ENCODE measurements at places on chromosomes 5 and 9.

DNA sequence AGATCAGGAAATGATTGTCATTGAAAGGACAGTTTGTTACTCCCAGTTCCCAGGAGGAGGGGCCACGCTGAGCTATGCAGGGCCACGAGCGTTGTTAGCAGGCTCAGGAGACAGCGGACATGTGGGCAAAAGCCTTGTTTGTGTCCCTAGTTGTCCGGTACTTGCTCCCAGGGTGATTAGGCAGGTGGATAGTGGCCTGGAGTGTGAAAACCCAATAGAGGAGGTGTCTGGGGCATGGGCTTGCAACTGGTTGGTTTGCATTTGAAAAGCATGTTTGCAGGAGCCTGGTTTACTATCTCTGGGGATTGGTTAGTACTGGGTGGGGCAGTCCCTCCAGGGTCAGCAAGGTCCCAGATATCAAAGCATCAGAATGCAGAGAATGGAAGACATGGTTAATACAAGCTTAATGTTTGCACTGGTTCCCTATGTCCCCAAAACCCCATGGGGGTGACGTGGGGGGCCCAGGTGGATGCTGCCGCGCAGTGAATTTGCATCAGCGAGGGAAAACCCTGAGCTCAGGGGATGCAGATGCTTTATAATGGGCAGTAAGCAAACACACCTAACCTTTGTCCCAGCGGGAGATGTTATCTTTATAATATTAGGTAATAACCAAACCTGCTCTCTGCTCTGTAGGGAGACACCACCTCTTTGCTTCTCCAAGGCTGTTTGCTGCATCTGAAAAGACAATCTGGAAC lies 39.7 kb downstream of the ROPN1L start:
- DNase-seq, result no peak

DNA sequence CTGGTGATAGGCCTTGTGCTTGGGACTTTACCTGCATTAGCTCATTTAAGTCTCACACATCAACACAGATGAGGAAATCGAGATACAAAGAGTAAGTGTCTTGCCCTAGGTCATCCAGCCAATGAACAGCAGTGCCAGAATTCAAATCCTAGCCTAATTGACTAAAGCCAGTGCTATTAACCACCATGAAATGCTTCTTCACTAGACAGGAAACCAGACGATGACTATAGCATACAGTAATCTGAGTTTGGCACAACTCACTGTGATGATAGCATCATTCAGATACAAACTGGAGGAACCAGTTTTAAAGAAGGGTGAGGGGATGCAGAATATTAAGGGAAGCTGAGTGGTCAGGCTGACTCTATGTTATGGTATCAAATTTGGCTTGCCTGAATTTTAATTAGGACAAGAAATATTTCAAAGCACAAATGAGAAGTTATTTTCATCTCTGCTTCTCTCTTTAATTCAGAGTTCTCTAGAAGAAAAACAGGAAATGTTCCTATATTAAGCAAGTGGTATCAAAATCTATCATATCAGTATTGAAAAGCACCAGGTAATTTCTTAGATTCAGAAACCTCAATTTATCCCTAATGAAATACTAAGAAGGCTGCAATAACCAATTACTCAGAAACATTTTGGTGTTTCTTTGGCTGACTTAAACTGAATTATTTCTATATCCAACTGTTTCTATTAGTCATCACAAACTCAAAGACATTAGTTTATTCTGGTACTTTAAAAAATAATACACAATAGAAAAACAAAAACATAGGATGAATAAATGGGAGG lies 147.0 kb upstream of the RASA1 start:
- DNase-seq, result no peak

- no peak for DNase-seq
Observed at GRCh38 chr5:8391911-8392310, 523.0 kb downstream of the MTRR start.

DNA sequence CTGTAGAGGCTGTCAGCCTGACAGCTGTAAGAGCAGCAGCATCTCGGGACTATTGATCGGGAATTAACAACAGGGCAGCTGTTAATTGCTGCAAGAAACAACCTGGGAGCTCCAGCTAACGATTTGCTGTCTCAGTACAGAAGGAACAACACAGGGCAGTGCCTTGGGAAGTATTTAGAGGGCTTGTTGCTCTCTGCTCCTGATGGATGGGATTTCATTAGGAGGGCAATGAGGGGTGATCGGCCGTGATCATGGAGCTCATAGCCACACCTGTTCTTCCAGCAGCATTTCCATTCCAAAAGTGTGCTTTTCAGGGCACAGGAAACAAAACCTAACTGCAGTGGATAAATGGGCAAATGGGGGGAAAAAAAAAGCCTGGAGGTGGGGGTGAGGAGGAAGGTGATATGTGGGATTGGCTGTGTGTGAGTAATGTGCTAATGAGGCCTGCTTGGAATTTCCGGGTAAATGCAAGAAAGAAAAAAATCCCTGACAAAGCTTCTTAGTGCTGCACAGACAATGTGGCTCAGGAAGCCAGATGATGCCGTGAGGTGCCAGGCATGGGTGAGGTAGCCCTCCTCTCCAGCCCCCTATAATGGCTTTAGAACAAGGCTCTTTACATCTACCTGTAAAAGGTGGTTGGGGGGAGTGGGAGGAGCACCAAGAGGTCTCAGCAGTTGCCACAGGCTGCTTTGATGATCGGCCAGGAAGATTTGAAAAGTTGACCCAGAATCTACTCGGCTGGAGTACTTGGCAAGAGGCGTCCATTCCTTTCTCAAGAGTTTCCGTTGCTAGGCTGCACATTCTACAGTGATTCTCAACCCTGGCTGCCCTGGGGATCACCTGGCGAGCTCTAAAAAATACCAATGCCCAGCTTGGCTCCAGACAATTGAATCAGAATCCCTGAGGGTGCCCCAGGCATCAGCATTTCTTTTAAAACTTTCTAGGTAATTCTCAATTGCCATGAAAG lies 139.5 kb upstream of the KLF9 start:
- peak; percentile 34 for DNase-seq

DNA sequence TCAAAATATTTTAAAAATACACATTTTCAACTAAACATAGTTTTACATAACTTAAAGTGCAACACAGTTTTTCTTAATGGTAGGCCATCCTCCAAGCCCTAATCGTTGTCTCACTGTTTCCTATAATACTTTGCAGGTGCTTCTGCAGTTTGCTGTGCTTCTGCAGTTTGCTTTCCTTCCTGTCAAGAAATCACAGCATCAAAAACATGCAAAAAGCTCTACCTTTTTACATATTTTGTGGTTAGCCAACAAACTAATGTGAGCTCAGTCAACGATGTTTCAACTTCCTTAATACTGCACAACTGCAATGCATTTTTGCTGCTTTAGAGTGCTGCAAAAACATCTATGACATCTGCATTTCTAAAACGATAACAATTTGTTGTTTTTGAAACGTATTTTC lies 25.2 kb downstream of the EMB start:
- DNase-seq, result no peak

DNA sequence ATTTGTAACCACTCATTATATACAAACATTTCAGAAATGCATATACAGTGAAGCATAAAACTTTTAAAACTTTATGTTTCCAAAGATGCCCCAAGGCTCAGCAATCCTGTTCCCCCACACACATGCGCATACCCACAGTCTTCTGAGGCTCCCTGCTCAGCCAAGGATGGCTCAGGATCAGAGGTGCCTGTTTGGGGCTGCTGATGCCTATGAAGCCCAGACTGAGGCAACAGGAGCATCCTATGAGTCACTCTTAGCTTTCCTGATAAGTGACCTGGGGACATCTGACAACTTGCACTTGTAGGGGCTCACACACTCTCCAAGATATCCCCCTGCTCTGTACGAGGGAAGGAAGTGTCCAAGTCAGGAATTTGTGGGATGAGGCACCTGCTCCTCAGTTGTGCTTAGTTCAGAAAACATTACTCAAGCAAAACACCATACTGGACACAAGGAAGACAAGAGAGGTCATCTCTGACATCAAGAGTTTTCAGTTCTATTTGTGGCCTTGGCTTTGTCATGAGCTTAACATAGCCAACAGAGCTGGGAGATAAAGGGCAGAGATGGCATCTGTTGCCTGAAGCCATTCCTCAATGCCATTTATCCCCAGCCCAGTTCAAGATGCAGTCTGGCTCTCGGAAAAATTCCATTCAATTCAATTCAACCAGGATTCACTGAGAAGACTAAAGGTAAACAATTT lies 62.3 kb downstream of the NIPSNAP3B start:
- DNase-seq, result no peak

DNA sequence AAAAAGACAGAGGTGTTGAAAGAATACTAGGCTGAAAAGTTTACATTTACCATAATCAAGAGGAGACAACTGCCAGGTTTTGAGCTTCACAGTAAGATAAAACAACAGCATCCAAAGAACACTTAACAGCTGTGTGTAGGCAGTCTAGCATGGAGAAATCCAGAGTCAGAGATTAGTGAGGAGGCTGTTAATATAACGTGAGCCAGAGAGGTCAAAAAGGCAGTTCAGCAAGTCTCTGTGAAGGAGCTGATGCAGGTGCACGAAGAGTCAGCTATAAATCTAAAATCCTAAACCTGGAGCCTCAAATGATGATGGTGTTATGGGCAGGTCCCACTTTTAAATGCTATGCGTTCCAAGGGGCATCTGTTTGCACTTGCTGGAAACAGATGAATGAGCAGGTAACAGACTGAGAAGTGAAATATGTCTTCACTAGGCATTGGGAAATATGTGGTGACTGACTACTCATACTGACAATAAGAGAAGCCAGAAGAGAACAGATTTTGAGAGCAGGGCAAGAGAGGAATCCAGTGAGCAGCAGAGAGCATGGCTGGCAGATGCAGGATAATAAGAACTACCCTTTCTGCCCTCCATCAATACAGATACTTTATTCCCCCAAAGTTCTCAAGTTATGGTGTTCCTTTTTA lies 8.7 kb downstream of the APTX start:
- DNase-seq, result no peak

DNA sequence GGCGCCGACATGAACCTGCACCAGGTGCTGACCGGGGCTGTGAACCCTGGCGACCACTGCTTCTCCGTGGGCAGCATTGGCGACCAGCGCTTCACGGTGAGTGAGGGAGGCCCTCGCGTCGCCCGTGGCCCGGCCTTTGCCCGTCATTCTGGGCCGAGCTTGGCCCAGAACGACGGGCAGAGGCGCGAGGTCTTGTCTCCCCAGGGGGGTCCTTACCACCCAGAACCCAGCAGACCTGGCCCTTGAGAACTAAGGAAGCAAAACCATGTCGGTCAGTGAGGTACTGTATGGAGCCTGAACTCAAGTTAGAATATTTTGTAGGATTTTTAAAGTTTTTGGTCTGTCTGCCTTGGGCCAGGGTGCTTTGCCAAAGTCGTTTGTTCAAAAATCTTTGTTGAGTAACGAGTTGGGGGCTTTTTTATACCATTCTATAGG lies 691 bp downstream of the DMXL1 start:
- DNase-seq, result peak; percentile 53

DNA sequence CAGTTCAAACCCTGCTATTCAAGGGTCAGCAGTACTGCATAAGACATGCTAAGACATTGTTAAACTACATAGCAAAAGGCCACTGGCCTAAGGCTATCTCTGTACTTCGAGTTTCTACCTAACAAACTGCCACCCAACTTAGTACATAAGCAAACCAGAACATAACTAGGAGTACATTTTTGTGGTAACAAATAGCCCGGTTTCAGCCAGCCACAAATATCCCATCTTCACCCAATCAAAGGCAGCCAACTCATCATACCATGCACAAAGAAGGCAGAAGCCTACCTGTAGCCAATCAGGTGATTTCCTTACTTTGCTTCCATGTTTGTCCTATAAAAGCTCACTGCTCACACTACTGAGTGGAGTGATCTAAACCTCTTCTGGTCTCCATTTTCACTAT lies 201.4 kb downstream of the SMARCA2 start:
- DNase-seq, result no peak

DNA sequence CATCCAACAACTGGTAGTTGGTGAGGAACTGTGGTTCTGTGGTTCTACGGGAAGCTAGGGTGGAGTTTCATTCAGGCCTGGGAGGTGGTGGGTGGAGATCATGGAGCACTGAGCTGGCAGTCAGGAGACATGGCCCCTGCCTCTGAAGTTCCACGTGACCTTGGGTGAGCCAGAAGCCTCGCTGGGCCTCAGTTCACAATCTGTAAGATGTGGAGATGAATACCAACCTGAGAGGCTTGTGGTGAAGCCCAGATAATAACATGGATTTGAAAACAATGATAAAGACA lies 177.9 kb downstream of the MACROH2A1 start:
- DNase-seq, result no peak

DNA sequence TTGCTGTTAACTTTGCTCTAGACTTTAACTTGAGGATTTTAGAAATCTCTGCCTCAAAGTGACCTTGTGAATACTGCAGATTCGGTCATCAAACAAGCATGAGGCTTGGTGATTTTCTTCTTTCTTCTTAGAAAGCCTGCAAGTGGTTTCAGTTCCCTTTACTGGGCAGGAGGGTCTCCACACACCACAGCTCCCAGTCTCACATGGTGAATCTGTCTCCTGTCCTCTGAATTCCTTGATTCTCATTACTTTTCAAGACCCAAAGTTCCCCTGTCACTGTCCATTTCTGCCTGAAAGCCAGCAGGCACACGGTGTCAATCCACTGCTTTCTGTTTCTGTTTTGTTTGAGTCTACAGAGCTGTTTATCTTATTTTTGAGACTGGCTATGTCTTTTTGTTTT lies 14.1 kb downstream of the HSPB3 start:
- no peak for DNase-seq
